Occipital lobe (tissue), 3 donors: ENCODE measurements at places on chromosomes 12 and 14.

DNA sequence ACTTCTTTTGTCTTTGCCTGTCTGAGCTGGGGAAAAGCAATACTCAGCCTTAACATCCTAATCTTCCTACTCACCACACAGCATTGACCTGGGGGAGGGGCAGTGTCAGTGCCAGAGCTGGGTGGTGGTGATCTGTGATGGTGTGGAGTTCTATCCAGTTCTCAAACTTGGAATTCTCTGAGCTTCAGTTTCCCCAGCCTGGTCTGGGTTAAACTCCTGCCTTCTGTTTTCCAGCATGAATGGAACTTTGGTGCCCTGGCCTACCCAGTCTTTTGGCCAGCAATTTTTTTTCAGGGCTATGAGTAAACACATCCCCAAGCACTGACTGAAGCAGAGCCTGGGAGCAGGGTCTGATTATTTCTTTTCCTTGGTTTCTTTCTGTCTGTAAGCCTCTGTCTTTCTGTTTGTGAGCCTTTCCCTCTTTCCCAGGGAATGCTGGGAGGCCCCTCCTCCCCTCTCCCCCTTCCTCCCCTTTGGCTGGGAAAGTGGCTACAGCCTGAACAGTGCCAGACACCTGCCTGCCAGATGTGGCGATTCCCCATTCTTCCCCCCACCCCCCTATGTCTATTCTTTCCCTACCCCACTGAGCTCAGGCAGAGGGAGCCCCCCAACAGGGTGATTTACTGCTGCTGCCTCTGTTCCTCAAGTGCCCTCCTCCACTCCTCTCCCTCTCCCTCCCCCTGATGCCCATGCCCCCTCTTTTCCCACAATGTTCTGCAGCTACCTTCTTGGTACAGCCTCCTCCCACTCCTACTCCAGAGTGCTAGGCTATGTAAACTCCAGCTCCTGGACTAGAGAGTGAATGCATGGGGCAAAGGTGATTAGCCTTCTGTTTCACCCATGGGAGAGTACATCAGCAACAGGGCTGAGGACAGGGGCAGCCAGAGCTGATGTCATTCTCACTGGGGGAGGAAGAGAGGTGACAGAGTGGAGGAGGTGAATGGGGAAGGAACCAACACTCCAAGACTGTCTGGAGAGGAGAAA is 11.1 kb downstream of the GPR84 start:
- peak; percentile 33 for DNase-seq

DNA sequence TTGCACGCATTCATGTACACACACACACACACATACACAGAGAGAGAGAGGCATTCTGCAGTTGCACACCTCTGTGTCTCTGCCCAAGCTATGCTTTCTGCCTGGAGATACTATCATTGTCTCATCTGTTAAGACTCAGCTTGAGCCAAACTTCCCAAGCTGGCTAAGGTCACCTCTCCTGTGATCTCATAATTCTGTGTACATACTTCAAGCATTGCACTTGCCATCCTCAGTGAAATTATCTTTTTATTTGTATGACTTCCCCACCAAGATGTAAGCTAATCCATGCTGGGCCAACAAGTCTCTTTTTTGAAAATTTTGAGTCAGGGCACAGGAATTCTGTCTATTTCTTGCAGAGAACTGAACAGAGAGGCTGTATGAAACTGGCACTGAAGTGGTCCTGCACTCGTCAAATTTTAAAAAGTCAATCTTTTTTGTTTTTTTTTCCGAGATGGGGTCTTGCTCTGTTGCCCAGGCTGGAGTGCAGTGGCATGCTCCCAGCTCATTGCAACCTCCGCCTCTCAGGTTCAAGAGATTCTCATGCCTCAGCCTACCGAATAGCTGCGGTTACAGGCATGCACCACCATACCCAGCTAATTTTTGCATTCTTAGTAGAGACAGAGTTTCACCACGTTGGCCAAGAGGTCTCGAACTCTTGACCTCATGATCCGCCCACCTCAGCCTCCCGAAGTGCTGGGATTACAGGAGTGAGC is 44.3 kb downstream of the TMTC1 start:
- no peak for DNase-seq

- no peak for DNase-seq
Observed at GRCh38 chr14:44154874-44155273, 352.2 kb downstream of the FSCB start.

DNA sequence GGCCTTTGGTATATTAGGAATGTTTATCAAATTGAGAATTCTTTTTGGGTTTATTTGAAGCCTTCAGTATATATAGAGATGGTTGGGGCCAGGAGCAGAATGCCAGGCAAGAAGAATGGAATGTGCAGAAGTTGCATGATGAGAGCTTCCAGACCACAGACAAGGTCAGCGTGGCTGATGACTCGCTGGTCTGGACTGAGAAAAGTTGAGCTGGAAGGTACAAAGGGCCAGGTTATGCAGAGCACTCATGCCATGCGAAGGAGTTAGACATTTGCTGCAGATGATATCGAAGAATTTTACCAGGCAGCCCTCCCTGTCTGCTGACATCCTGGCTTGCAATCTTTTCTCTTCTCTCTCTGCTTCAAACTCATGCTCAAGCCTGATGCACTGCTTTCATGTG is 196.2 kb upstream of the ARHGAP5 start:
- DNase-seq, result no peak

- no peak for DNase-seq
Observed at GRCh38 chr14:27553790-27554189, 956.0 kb upstream of the NOVA1 start.

DNA sequence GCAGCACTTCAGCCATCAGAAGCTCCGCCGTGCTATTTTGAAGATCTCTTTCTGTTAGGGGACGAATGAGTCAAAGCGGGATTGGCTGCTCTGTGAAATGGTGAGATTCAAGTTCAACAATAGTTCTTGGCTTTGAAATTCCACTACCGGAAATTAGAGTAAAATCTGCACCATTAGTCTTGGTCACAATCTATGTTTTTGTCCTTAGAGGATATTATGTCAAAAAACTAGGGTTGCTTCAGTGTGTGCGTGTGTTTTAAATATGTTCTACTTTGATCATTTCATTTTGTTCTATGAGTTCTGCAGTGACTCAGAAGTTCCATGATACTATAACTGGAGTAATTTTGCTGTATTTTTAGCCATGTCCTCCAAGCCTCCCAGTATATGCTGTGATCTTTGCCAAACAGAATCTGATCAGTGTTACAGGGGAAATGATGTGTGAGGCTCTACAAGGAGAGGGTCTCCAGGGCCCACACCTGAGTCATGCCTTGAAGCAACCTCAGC is 22.6 kb downstream of the GPHB5 start:
- DNase-seq, result peak; percentile 14

DNA sequence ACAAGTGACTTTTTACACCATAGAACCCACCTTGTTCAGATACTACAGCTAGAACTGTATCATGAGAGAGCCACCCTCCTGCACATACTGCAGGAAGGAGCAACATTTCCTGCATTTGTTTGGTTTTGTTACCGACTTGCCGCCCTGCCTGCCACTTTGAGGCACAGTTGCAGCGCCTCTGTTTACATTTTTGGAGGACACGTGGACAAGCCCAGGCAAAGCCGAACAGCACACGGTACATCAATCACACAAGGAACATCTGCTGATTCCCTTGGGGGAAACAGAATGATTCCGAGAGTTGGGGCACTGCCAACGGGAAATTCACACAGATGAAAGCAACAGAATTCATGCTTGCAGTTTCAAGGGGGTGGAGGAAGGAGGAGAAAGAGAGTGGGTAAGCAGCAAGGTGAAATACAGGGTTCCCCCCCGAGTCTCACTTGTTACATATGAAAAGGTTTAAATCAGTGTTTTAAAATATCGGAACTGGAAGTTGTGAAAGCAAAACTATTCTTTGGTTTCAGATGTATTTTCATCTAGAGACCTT is 110.7 kb downstream of the BTG1 start:
- DNase-seq, result peak; percentile 22

GRCh38 chr14:99609245-99610170 is 5.5 kb upstream of the CCDC85C start:
- no peak for DNase-seq

GRCh38 chr12:52667509-52667908 is 12.7 kb downstream of the KRT1 start:
- no peak for DNase-seq

DNA sequence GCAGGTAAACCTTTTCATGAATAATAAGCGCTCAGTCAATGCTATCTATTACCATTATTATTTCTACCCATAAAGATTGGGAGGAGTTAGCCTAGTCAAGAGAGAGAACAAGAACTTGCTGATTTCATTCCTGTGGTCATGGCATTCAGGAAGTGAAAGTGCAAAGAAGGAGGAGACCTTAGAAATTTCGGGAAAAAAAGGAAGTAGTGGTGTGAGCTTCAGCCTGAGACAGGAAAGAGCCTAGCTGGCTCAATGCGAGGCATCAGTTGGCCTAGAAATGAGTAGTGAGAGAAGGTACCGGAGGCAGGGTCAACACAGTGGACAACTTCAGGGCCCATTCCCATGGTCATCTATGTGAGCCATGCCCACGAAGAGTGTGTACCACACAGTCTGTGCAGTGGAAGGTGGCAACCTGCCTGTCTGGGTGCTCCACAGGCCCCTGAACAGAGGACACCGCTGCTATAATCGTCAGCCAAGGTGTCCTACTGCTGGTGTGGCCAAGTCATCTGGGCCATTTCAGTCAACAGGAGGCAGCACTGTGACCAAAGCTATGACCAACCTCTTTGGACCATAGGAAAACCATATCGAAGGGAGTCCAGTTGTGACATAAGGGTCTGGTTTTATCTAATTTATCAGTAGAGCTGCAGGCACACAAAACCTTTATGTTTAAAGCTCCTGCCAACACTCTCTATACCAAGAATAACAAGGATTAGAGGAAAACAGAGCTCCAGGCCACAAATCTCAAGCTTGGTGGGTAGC is 16.2 kb upstream of the STON2 start:
- no peak for DNase-seq

DNA sequence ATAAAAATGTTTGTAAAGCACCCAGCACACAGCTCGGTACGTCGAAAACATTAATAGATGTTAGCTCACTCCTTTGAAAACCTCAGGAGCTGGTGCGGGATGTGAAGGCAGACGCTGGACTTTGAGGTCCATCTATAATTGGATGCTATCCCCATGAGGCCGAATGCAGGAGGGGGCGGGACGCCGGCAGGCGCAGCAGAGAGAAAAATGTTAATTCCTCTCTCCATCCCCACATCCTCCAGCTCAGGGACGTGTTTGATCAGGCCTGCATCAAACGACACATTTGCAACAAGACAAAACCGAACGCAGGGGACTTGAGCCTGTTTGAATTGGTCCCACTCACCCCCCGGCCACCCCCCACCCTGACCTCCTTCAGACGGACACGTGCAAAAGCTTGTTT is 231.0 kb downstream of the RBM19 start:
- no peak for DNase-seq

DNA sequence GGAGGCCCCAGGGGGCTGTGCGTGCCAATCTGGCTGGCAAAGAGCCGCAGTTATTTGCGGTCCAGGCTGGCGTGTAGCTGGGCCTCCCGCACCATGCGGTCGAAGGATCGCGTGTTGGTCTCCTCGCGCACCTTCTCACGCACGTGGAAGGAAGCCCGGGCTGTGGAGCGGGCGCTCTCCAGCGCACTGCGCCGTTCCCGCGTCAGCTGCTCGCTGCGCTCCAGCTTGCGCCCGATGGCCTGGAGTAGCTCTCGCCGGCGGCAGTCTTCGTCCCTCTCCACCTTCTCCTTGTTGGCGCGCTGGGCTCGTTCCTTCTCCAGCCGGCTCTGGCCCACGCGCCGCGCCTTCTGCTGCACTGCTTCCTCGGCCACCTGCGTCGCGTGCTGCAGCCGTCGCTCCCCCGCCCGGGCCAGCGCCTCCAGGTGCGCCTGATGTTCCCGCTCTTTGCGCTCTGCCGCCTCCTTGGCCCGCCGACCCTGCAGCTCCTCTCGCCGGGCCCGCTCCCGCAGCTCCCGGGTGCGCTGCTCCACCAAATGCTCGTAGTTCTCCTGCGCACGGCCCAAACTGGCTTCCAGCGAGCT is 3.1 kb downstream of the CCDC177 start:
- no peak for DNase-seq

DNA sequence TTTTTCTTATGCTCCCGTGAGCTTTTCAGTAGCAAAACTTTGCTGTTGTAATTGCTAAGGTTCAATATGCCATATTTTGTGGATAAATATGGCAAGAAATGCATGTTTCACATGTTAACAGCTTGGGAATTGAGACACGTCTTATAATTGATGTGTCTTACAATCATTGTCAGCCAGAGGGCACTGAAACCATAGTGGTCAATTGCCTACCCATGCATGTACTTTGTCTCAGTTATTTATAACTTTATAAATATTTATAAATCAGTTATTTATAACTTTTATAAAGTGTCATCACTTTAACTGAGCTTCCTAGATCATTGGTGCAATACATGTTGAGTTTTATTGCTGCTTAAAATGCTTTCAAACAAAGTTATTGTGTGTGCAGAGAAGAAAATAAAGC is 82.0 kb downstream of the CATSPERB start:
- no peak for DNase-seq

- DNase-seq, result no peak
Observed at GRCh38 chr14:51014625-51015024, 70.3 kb upstream of the PYGL start.

DNA sequence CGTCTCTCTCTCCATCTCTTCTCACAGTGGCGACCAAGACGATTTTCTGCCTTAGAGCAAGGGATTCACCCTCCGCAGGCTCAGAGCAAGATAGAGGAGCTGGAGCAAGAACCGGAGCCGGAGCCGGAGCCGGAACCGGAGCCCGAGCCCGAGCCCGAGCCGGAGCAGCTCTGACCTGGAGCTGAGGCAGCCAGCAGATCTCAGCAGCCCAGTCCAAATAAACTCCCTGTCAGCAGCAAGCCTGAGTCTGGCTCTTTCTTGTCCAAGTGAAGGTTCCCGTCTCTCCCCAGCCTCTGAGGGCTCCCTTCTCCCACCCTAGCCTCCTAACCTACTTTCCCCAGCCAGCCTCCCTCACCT is 5.9 kb downstream of the LAG3 start:
- peak; percentile 55 for DNase-seq

GRCh38 chr12:75209812-75210138 is at the start of gene KCNC2:
Gene KCNC2, minus strand, starts transcription at chr12:75209839.
- DNase-seq, result no peak

- no peak for DNase-seq
Observed at GRCh38 chr12:118925826-118926225, 55.5 kb upstream of the SRRM4 start.

- no peak for DNase-seq
Observed at GRCh38 chr12:52086366-52086765, 6.9 kb downstream of the SMIM41 start.

DNA sequence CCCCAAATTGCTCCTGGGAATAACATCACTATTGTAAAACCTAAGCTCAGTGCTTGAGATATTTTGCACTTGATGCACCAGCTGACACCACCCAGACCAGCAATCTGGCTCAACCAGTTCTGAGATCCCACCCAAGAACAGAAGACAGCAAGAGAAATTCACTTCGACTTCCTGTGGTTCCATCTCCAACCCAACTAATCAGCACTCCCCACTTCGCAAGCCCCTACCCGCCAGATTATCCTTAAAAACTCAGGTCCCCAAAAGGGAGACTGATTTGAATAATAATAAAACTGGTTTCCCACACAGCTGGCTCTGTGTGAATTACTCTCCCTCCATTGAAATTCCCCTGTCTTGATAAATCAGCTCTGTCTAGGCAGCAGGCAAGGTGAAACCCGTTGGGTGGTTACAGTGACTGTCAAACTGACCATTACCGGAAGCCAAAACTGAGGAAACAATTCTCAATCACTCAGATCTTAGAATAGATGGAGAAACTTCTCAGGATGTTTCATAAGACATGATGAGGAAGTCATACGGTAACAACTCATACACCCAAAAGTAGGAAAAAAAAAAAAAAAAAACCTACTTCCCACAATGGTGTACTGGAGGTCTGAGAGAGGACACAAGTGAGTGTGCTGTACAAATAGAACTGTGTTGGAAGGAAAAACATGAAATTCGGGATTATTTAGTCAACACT is 92.4 kb downstream of the TMTC1 start:
- DNase-seq, result no peak
